NCI-H1436 treated with DMSO at 0.1 percent for 48 hours (cell line): ENCODE measurements at places on chromosomes 4 and X.

DNA sequence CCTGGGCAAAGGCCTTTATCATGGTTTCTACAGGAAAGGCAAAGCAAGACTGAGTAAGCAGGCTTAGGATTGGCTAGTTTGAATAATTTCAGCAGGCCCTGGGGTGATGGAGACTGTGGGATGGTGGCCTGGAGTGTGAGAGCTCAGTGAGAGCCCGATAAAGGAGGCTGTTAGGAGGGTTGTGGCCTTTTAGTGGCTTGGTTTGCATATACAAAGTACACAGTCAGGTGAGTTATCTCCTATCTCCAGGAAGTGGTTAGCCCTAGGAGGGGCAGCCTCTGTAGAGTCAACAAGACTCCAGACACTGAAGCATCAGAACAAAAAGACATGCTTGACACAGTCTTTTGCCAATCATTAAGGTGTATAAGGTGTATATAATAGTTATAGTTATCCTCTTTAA lies 157.2 kb downstream of the CFAP299 start:
- DNase-seq = no peak

DNA sequence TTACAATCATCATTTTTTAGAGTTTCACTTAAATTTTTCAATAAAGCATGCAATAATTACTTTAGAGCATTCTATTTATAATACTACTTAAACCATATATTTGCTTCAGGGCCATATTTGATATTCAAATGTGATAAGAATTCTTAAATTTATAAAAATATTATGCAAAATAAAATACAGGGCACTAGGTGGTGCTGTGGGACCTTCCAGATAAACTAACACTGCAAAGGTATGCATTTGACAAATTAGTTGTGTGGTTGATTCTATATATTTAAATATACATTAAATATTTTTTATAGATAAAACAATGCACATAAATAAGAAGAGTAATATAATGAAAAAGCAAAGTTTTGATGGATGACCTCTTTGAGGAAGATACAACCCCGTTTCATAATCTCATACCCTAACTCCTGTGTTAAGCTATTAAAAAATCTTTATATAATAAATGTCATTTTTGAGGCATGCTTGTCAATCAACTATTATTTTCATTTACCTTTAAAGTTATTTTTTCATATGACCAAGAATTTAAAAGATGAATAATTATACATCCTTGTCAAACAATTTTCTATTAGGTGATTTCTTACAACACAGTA lies 128.4 kb downstream of the REELD1 start:
- no peak for DNase-seq

DNA sequence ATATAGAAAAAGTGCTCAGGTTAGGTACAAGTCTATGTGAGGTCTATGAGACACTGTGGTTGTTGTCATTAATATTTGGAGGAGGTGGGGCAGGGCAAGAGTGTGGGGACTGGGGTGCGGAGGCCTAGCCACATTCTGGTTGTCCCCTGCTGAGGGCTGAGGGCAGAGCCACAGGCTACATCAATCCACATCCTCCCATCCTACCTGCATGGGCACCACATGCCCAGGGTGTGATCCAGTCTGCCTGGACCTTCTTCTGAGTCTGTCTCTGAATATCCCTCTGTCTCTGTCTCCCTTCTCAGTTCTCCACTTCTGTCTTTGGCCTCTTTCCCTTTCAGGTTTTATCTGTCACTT lies 1.2 kb upstream of the GATA1 start:
- no peak for DNase-seq

- no peak for DNase-seq
Observed at GRCh38 chrX:150573702-150574101, 5.3 kb downstream of the MTM1 start.

DNA sequence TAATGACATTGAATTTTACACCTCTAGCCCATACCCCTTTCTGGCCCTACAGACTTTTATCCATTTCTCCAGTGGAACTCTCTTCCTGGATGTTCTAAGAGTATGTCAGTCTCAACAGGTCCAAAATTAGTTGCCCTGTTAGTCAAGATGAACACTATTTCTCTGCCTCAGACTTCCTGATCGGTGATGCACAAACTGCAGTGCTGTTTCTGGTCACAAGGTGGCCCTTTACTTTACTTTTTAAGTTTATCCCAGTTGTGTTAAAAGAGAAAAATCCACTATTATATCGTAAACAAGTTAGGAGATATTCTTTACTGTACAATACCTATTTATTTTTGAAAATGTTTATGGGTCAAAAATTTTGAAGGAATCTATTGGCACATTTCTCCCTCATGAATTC lies 13.1 kb downstream of the TCEAL7 start:
- DNase-seq = no peak

DNA sequence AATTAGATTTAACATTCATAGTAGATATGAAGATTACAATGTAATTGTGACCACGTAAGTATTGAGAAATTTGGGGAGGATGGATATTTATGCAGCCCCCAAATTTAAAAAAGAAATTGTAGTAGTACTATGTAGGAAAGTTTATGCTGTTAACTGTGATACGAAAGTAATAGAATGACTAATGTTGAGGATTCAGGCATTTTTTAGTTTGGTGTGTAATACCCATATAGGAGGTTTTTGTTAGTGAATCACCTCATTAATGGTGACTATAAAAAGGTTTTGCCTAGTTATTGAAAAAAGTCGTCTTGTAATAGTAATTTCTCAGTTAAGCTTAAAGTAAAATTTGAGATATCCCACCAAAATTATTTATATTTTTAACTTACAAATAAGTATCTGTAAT lies 67.2 kb downstream of the SMARCAD1 start:
- no peak for DNase-seq

GRCh38 chr4:95059663-95060062 lies 301.9 kb downstream of the BMPR1B start:
- DNase-seq = no peak

- no peak for DNase-seq
Observed at GRCh38 chrX:2967584-2967983, 38.4 kb upstream of the ARSD start.

DNA sequence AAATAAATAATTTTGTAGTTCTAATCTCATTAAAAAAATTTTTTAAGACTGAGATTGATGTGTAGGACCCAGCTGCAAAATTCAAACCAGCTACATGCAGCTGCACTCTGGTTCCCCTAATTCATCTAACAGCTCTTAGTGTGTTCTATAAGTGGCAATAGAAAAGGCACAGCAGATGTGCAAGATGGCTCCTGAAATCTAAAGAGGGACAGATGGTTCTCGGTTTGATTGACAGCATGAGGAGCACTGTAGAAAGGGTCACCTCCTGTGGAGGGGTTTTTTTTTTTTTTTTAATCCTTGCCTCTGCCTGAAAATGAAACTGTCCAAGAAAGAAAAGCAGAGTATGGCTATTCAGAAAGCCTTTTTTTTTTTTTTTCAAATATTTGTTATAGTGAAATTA lies 16.9 kb upstream of the OCIAD1 start:
- no peak for DNase-seq

GRCh38 chr4:94533405-94534223 lies 81.9 kb downstream of the PDLIM5 start:
- DNase-seq = no peak

DNA sequence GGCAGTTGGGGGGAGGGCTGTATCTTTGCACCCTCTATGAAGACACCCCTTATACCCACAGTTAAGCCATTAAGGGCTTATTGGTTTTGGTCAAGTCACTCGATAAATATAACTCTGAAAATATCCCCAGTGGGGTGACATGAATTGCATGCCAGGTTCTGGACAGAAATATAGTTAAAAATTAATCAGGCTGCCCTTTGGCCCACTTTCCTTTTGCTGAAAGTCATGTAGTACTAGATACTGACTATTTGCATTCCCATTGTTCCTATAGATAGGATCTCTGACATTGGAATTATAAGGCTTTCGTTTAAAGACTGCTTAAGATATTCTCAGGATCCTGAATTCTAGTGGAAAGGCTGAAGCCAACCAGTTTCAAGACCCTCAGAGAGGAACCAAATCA lies 43.5 kb upstream of the LAMP2 start:
- DNase-seq = no peak

GRCh38 chr4:55747793-55748192 lies 71.8 kb upstream of the EXOC1L start:
- DNase-seq = no peak

DNA sequence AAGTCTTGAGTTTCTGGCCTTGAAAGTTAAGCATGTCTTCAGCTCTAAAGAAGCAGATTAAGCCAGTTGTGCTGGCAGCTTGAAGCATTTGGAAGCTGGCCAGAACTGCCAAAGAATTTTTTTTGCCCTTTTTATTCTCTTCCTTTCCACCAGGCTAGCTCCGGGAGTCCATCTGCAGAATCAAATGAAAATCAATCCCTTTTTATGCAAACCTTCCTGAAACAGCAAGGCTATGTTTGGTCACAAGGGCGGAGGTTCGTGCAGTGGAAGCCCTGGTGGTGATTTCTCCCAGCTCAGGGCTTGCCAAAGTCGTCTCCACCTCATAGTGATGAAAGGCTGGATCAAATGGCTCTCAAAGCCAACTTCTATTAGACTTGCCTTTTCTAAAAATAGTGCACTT lies 21.6 kb upstream of the C4orf54 start:
- no peak for DNase-seq

DNA sequence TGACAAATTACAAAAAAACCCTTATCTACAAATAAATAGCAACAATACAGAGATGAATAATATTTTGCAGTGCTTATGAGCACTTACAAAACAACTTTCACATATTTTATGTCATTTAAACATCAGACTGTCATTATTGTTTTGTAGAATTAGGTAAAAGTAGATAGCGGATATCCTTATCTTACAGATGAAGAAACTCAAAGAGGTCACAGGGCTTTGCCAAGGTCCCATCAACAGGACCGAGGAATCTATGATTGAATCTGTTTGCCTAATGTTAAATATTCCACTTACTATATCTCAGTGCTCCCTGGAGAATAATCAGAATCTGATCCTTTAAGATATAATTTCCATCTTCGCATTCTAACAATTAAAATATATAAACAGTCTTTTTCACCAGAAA lies 119.0 kb downstream of the GASK1B start:
- DNase-seq = no peak

DNA sequence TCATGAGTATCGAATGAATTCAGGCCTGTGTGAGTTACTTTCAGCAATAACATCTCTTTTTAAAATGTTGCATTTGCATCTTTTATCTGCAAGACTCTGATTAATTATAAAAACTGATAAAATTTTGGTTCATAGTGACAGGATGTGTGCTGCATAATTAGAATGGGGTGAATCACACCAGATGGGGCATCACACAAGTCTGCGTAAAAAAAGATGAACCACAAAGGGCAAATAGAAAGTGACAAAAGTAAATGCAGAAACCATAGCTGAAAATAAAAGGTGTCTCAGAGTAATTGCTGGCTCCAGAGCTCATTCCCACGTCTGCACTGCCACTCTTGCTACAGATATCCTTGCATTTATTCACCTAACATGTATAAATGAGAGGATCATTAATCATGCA lies 131.1 kb downstream of the HS3ST1 start:
- DNase-seq = no peak

- DNase-seq = no peak
Observed at GRCh38 chr4:70754470-70754869, 32.7 kb downstream of the RUFY3 start.

GRCh38 chr4:153079857-153080391 lies 124.3 kb upstream of the TRIM2 start:
- DNase-seq = no peak
